ENCODE measurements at places on chromosomes 4 and X.

GRCh38 chr4:41819621-41820020 lies 71.1 kb upstream of the PHOX2B start:
- DNase-seq, result no peak

GRCh38 chr4:168415911-168416310 lies 64.4 kb downstream of the DDX60L start:
- no peak for DNase-seq

DNA sequence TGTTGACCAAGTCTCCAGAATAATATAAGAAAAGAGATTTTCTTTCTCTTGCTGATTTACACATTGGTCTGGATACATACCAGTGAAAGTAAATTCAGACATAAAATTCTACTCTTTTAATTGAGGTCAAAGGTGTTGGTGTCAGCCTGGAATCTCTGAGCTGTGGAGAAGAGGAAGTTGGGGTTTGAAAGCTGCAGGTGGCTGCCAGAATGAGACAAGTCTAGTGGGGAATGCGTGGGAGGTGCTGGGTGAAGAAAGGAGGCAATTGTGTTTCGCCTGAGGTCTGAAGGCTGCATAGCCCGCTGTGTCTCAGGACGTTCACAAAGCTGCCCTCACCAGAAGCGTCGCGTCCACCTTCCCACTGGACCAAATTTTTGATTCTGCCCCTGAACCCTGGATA lies 31.2 kb downstream of the PHEX start:
- no peak for DNase-seq

GRCh38 chrX:135985157-135985972 lies at the start of gene SLC9A6:
Gene SLC9A6 (plus strand): TSS chrX:135985435. CDS start chrX:135985659, 224 bp downstream.
- DNase-seq, result peak; percentile 50

- no peak for DNase-seq
Observed at GRCh38 chr4:85940151-85940550, 419.7 kb downstream of the MAPK10 start.

DNA sequence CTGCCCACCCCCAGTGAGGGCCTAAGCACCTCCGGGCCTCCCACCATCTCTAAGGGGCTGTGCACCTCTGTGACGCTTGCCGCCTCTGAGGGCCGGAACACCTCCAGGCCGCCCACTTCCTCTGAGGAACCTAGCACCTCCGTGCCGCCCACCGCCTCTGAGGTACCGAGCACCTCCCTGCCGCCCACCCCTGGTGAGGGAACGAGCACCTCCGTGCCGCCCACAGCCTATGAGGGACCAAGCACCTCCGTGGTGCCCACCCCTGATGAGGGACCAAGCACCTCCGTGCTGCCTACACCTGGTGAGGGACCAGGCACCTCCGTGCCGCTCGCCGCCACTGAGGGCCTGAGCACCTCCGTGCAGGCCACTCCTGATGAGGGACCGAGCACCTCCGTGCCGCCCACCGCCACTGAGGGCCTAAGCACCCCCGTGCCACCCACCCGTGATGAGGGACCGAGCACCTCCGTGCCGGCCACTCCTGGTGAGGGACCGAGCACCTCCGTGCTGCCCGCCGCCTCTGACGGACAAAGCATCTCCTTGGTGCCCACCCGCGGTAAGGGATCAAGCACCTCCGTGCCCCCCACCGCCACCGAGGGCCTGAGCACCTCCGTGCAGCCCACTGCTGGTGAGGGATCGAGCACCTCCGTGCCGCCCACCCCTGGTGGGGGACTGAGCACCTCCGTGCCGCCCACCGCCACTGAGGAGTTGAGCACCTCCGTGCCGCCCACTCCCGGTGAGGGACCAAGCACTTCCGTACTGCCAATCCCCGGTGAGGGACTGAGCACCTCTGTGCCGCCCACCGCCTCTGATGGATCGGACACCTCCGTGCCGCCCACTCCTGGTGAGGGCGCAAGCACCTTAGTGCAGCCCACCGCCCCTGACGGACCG lies 977 bp downstream of the MAGEE1 start:
- no peak for DNase-seq

- no peak for DNase-seq
Observed at GRCh38 chrX:70960730-70961129, 29.8 kb upstream of the SLC7A3 start.

- no peak for DNase-seq
Observed at GRCh38 chrX:933611-934010, 278.8 kb downstream of the CRLF2 start.

DNA sequence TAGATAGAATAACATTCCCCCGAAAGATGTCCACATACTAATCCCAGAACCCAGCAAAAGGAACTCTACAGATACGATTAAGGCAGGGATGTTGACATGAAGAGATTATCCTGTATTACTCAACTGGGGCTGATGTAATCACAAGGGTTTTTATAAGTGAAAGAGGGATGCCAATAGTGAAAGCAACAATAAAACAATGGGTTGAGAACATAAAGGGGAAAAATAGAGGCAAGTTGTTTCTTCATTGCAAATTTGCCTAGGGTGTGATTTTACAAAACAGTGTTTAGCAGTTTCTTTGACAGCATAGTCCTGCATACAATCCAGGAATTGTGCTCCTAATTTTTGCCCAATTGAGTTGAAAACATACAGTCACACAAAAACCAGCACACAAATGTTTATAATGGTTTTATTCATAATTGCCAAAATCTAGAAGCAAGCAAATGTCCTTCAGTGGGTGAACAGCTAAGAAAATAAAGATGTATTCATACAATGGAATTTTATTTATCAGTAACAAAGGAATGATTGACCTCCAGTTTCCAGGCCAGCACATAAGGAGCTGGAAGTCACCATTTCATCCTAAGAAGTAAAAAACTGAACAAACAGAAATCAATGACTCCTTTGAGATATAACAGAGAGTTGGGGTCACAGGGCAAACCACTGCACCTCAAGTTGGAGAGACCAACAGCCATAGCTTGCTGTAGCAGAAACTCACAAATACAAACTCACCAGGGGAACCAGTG lies 107.2 kb downstream of the CENPC start:
- no peak for DNase-seq

- no peak for DNase-seq
Observed at GRCh38 chrX:72346302-72346949, 40.7 kb upstream of the CITED1 start.

GRCh38 chr4:142567199-142567598 lies 278.9 kb downstream of the INPP4B start:
- DNase-seq, result peak; percentile 14

DNA sequence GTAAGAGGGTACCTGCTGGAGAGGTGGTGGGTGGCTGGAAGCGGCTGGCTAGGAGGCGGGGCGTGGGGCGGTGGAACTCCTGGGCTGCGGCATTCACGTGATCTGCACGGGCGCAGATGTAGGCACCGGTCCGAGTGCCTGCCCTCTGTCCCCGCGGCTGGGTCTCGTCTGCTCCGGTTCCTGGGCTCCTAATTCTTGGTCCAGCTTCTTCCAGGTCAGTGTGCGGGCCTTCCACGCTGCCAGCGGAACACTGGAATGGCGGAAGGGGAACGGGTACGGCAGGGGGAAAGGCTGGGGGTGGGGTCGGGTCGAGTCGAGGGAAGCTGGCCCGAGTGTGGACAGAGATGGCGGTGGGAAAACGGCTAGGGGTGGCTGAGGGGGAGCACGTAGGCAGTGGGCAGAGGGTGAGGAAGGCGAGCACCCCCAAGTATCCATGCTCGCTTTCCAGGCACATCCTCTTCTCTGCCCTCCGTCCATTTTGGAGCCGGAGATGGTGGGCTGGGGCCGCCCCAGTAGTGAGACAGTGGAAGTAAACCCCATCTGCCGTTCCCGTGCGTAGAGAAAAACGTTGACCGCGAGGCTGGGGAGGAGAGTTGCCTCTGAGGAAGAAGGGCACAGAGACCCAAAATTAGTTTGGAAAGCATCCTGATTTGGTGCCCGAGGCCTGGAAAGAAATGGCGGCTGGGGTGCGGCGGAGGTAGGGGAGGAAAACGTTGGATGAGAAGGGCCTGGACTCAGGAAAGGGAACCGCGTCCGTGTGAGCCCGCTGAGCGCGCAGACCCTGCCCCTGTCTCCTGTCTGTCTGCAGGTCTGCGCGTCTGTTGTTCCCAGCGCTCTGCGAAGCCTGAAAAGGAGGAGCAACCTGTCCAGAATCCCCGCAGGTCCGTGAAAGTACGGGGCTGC lies at the start of gene TCEAL4:
Gene TCEAL4, plus strand, starts transcription at position 105 of the 903 bp plus-strand sequence. CDS start 1,161 bp downstream, outside the sequence.
- no peak for DNase-seq

GRCh38 chr4:138645289-138645688 lies 370.3 kb upstream of the NOCT start:
- no peak for DNase-seq

- no peak for DNase-seq
Observed at GRCh38 chrX:108224727-108225621, 133.4 kb downstream of the ATG4A start.

DNA sequence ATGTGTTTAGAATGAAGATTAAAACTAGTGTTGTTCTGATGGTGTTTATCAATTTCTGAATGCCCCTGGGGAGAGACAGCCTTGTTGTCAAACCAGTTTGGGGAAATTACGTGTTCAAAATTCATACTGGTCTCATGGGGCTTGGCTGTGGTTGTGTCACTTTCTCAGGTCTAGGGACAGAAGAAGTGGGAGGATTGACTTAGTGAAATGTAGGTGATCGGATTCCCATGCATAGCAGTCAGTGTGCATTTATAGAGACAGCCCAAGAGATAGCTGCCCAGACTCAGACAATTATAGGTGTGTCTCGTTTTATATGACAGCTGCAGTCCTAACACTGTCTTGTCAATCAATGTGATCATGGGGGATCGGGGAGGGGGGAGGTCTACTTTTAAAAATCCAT lies 94.4 kb upstream of the CLCN4 start:
- DNase-seq, result no peak

DNA sequence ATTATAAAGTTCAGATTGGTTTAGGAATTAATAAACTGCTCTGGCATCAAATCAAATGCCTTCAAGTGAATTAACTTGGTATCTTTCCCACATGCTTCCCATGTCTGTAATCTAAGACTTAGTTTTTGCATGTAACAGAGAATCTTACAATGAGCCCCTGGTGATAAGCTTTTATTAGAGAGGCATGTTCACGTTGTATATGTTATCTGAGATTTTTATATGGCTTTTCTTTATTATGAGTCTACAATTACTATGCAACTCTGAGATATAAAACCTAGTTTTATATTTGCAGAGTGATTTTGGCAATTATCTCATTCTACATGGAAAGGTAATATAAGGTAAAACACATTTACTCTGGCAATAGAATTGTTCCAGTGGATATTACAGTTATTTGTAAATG lies 1578.4 kb upstream of the IGFBP7 start:
- no peak for DNase-seq

- no peak for DNase-seq
Observed at GRCh38 chrX:8144925-8145324, 26.1 kb downstream of the VCX2 start.

DNA sequence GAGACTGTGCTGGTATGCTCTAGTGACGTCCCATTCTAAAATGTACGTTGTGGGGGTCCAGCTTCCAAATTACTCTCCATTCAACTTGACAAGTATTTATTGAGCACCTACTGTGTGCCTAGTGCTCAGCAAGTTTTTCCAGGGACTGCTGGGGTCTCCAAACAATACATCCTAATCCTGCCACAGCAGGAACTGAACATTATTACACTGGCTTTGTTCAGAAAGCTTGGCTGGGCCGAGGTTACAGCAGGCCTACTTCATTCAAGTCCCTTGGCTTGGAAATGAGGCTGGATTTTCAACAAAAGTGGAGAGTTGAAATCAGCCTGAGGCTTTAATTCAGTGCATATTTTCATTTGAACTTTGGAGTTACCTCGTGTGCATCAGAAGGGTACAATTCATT lies 78.0 kb downstream of the GUCY2F start:
- DNase-seq, result no peak

GRCh38 chr4:17128268-17128667 lies 229.8 kb upstream of the LDB2 start:
- DNase-seq, result no peak

- DNase-seq, result no peak
Observed at GRCh38 chrX:40483502-40483901, 97.3 kb upstream of the ATP6AP2 start.

DNA sequence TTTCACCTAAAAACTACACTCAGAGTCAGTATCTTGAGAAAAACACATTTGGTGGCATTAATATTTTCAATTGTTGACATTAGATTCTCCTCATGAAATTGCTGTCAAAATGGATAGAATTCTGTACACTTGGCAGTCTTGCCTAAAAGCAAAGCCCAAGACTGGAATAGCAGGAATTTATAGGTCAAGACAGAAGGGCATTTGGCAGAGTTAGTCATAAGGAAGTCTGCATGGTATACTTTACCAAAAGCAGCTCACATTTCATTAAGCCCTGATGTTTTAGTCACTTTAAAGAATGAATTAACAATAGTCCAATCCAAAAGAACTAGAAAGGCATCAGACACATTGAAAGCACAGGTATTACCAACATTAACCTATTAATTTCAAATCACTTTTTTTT lies 7.1 kb downstream of the CCDC160 start:
- no peak for DNase-seq

DNA sequence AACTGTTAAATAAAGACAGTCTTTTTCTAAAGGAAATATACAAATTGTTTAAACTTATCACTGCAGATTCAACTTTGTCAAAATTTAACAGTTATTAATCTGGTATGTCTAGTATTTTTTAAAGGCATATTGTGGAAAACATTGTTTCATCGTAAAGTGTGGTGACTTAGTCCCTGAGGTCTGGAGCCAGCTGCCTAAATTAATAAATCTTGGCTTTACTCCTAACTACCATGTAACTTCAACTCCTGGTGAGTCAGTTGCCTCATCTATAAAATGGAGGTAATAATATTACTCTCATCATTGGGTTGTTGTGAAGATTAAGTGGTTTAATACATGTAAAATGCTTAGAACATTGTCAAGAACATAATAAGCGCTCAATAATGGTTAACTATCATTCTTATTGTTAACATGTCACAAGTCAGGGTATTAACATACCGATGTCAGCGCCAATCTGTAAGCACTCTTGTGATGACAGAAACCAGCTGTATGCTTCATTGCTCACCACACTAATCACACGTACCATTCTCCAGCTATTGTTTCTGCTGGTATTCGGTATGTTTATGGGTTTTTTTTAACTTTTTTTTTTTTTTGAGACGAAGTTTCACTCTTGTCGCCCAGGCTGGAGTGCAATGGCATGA lies 14.1 kb upstream of the SMIM43 start:
- no peak for DNase-seq

- DNase-seq, result no peak
Observed at GRCh38 chr4:81682492-81682891, 210.8 kb upstream of the RASGEF1B start.
